ENCODE measurements at places on chromosomes 6 and 20.

DNA sequence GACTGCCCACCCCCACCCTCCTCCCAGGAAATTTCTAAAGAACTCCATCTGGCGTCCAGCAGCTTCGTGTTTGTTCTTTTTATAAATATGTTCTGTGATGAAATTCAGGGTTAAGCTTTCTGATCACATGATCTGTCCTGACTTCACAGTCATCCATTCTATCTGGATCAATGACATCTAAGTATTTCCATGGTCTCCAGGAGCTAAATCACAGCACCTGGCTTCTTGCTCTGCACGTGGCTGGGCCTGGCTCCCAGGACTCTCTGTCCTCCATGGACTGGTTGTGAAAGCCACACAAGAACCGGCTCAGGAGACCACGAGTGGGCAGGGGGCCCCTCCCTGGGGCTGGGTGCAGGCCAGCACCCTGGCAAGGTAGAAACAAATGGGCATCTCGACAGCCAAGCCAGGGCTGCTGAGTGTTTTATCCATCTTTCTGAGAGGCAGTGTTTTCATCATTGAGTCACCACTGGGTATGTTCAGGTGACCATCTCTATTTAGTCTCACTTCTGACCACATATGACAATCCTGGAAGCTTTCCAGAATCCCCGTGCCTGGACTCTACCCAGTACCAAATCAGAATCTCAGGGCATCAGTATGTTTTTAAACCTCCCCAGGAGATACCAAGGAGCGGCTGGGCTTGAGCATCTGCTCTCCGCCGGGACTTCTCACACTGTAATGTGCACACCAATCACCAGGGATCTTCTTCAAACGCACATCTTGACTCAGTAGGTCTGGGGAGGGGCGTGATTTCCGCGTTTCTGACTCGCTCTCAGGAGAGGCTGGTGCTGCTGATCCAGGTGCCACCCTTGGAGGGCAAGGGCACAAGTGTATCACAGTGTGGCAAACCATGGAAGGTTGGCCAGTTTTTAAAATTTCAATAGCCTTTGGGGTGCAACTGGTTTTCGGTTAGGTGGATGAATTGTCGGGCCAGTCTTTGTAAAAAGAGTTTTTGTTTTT, 31.6 kb upstream of the PXDC1 start:
- no peak for DNase-seq

DNA sequence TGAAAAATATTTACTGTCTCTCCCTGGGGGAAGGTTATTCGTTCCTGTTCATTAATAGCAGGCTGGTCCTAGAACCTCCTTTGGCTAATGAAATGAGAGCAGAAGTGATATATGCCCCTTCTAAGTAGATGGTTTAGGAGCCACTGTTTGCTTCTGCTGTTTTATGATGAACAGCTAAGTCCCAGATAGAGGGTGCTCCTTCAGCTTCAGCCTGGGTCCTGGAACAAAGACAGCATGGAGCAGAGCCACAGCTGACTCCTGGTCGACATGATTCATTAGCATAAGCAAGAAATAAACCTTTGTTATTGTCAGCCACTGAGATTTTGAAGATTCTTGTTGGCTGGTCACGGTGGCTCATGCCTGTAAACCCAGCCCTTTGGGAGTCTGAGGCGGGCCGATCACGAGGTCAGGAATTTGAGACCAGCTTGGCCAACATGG, 47.8 kb upstream of the ARMC2 start:
- DNase-seq, result no peak

GRCh38 chr6:866316-866715, 173.4 kb upstream of the EXOC2 start:
- no peak for DNase-seq

DNA sequence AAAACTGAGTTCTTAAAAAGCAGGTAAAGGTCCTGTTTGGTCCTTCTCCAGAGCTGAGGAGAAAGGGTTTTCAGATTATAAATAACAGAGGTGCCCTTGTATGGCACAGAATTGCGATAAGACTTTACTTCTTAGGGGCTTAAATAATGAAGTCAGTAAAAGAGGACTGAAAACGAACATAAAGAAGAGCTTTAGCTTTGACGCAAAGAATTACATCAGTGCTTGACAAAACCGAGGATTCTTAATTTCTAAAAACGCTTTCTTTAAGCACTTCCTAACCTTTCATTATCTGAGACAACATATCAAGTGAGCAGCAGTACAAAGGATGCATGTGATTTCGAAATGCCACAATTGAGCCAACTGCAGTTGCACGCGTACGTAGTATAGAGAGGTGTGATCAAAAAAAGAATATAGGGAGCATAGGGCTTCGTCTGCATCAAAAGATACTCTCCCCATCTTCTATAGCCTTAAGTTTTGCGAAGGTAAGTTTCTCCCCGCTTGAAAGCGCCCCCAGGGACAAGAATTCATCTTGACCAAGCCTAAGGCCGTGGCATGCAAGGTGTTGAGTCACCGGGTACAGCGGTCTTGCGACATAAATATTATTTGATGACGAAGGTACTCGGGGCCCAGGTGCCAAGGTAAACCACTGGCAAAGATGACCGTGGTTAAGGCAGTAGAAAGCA, 778 bp upstream of the LOC128125822 start:
- no peak for DNase-seq

DNA sequence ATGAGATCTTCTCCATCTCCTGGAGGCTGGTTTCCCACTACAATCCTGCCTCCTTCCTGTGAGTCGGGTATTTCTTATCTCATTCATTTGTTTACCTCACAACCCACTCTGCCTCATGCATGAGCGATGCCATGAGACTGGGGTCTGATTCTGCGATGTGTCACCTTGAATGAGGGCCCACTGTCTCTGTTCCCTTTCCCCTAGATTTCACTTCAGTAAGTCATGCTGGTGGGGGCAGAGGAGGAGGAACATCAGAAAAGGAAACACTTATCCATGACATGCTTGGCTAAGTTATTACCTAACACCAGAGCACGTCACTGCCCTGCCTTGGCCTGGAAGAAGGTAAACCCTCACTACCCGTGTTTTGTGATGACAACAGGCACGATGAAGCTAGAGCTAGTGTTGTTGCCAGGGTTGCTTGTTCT, 337.4 kb upstream of the PRDM1 start:
- DNase-seq, result peak; percentile 11

GRCh38 chr20:62111148-62111547, 11.1 kb upstream of the LSM14B start:
- DNase-seq, result no peak

GRCh38 chr20:12511499-12511898, 497.3 kb upstream of the SPTLC3 start:
- no peak for DNase-seq

- peak; percentile 51 for DNase-seq
Observed at GRCh38 chr20:49356676-49357075, 78.8 kb upstream of the ZNFX1 start.

DNA sequence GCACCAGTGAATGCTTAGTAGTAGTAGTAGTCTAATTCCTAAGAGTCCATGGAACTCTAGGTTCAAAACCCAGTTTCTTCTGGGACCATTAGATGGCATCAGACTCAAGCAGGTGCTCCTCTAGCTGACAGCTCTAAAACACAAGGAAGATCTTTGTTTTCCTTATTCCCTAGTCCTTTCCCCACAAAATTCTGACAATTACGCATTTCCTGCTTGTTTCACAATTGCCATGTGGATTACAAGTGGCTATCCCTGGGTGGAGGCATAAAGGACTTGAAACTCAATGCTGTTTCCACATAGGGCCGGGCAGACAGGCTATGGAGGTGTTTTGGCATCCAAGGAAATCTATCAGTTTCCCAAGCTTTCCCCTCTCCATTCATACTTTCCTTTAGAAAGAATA, 9.2 kb upstream of the HLA-DOB start:
- DNase-seq, result no peak

DNA sequence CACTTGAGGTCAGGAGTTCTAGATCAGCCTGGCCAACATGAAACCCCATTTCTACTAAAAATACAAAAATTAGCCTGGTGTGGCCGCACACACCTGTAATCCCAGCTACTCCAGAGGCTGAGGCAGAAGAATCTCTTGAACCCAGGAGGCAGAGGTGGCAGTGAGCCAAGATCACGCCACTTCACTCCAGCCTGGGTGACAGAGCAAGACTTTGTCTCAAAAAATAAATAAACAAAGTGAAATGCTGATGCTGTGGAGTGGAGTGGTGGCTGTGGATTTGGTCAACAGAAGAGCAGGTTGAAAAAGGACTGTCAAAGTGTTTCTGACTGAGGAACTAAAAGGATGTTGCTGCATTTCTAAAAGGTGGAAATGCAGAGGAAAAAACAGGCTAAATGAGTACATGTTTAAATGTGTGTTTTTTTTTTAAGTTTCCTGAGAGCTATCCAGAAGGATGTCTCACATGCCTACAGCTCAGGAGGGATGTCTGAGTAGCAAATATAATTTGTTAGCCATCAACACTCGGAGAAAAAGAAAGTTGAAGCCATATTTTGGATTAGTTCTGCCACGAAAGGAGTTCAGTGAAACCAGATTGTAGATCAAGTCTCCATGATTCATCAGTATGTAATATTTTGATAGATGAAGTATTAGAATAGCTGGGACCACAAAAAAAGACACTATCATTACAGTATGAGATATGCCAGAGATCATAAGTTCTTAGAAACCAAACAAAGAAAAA, 621.1 kb upstream of the ADGRB3 start:
- DNase-seq, result no peak

GRCh38 chr6:111804627-111805235, 68.5 kb downstream of the FYN start:
- DNase-seq, result no peak

DNA sequence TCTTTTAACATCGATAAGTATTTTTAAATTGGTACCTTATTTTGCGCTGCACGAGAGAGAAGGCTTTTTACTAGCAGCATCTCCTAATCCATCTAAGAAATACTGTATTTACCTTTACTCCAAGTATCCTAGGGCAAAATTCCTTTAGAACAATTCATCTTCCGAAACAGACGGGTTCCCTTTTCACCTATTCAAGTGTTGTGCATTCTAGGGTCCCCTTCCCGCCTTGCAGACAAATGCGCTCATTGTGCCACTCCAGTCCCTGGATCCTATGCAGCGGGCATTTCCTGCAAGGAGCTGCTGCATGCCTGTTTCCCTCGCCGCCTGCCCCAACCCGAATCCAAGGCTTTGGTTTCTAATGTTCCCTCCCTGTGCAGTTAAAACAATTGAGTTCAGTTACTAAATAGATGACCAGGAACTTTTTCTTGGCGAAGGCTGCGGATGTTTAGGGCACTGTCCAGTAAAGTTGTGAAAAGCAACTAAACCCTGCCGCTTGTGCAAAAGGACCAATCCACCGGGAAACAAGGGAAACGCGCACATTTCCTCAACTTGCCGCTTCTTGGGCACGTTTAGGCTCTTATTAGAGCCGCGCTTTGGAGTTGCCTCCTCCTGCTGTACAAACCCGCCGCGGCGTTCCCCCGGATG, 556 bp upstream of the SCAF8 start:
- DNase-seq, result peak; percentile 52

GRCh38 chr6:166156942-166157341, 10.7 kb downstream of the TBXT start:
- no peak for DNase-seq

DNA sequence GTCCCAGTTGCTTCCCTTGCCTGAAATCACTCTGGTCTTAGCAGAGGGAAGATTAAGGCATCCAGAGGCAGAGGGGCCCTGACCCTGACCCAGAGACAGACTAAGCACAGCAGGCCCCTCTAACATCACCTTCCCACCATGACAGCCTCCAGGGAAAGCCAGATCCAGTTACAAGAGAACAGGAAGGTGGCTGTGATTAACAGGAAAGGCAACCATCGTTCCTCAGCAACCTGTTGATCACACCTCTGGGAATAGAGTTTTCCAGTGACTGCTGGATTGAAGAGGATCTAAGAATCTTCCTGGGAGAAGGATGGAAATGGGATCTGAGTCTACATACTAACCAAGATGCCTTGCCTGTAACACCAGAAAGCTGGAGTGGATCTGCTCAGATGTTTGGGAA, 5.2 kb upstream of the TREM1 start:
- DNase-seq, result no peak

DNA sequence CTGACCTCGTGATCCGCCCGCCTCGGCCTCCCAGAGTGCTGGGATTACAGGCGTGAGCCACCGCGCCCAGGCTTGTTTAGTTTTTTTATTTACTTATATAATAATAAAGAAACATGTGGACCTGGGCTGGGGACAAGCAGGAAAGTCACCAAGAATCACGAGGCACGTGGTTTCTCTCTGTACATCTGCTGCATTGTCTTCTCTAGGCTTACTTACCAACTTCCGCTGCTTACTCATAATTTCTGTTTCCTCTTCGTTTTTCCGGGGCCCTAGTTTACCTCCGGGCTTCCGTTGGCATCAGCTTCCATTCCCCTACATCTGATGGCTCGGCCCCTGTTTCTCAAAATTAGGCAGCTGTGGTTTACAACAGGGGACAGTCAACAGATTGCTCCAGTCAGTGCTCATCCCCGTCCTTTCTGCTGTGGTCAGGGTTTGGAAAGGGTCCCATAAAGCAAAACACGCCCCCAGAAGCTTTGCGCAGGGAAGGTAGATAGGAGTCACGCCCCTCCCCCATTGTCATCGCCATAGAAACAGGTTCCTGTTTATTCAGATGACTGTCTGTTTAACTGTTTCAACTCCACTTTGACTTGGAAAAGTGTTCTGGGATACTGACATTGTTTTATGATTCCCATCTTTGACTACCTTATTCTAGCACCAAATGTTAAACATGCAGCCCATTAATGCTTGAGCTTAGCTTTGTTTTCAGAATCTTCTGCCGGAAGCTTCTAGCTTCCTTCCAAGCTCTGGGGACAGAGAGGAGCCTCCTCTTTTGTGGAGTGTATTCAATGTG, 31.9 kb upstream of the TXLNB start:
- DNase-seq, result peak; percentile 59

GRCh38 chr6:113779656-113780055, 77.5 kb upstream of the MARCKS start:
- no peak for DNase-seq

DNA sequence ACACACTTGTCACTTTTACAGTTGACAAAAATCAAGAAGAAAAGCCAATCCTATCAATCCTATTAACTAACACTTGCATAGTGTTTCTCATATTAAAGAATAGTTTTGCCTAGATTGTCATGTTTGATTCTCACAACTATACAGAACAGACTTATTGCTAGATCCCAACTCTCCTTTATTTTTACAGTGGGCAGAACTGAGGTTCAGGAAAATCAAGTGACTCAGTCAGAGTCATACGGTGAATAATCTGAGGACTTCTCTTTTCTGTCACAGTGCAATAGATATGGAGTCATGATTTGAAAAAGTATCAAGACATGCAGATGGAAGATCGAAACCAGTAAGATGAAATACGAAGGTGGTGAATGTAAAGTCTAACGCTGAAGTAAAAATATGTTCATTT, 195.1 kb upstream of the CITED2 start:
- DNase-seq, result no peak

DNA sequence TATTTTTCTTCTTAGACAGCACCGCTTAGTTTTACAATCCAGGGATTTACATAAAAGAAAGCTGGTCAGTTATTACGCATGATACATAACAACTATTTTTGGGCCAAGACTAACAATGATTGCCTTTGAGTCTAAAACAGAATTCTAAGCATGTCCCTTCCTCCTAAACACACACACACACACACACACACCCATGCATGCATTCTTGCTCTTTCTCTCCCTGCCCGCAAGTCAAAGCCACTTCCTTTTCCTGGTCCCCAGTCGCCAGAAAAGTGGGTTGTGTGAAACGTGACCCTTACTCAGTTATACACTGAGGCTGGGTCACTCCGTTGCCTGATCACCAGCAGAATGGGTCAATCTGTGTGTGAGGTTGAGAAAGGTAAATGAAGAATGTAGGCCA, 31.4 kb downstream of the FYN start:
- DNase-seq, result no peak

- no peak for DNase-seq
Observed at GRCh38 chr20:61975407-61976129, 90.1 kb downstream of the TAF4 start.

All from NCI-H2029 treated with DMSO at 0.1 percent for 48 hours (cell line).